ENCODE measurements at places on chromosomes 2 and 18. TPM values are rescaled to one million over a fixed set of nuclear protein-coding genes. Genes with fewer than 3 reads are reported as not detected.

Gene SERPINB3
- not detected for total RNA-seq

Gene UGT1A6
- not detected for total RNA-seq

Gene SFT2D3
- total RNA-seq = 7.8 TPM

Gene TSPYL6
- not detected for total RNA-seq

Gene SIX3
- total RNA-seq = not detected

Gene RAX
- total RNA-seq = not detected

Gene BIRC6
- 65.1 TPM for total RNA-seq

Gene REV1
- total RNA-seq = 17.1 TPM

Gene AKAIN1
- not detected for total RNA-seq

Gene TWIST2
- 0.20 TPM for total RNA-seq

Gene NEU4
- not detected for total RNA-seq

Gene IL18RAP
- total RNA-seq = not detected

Gene RFX8
- total RNA-seq = 2.3 TPM

Gene TAF1B
- 14.0 TPM for total RNA-seq

Gene C1QL2
- not detected for total RNA-seq
